ENCODE measurements at places on chromosomes 4 and X. TPM values are rescaled to one million over a fixed set of nuclear protein-coding genes. Genes with fewer than 3 reads are reported as not detected.

DNA sequence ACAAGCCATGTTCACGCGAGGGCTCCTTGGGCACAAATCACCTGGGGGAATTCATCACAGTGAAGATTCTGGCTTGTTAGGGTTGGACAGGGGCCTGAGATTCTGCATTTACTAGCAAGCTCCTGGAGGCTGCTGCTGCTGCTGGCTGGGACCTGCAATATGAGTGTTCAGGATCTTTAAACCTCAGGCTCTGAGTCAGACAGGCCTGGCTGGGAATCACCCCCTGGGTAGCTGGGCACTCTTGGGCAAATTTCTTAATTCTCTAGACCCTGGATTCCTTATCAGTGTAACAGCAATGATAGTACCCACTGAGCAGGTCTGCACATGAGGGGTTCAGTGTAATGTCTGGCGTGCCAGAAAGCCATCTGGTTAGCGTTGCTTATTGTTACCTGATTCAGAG is 101.5 kb downstream of the DHX15 start:
- DNase-seq: no peak

GRCh38 chr4:150082241-150082640 is 4.0 kb downstream of the DCLK2 start:
- no peak for DNase-seq

DNA sequence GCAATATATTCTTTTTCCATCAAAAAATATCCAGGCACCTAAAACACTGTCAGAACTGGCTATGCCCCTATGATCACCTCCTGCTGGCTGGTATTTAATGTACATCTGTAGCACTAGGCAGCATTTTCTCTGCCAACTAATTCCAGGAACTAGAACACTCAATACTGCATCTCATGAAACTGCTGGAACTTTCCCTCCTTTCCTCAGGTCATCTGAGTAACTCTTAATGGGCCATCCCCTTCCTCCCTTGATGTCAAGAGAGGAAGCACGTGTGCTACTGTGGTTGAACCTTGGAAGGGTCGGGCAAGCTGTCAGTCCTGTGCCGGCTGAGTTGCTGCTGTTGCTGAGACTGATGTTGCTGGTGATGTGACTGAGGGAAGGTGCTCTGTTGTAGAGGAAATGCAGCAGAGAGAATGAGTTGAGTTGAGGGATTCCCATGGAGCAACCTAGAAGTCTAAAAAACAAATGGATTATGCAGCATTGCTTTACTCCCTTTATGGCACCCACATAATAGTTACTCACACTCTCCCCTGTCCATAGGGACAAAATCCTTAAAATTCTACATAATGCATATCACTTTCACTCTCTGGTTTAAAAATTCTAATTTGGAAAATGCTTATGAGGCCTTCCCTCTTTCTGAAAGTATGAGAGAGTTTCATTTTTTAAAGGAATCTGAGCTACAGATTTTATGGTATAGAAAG is 39.5 kb downstream of the TMEM165 start:
- no peak for DNase-seq

GRCh38 chrX:53682885-53683555 is 3.5 kb downstream of the HUWE1 start:
- peak; percentile 18 for DNase-seq

DNA sequence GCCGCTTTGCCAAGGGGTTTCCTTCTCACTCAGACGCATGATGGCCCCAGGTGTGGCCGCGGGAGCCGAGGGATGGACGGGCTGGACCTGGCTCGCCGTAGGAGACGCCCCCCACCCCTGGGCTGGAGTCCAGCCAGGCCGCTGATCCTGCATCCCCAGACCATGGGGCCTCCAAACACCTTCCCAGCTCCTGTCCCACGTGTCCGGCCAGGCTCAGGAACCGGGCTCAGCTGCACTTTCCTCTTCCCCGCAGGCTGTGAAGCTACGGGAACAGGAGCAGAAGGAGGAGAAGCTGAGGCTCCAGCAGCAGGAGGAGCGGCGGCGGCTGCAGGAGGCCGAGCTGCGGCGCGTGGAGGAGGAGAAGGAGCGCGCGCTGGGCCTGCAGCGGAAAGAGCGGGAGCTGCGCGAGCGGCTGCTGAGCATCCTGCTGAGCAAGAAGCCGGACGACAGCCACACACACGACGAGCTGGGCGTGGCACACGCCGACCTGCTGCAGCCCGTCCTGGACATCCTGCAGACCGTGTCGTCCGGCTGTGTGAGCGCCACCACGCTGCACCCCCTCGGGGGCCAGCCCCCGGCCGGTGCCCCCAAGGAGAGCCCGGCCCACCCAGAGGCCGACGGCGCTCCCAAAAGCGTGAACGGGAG is 9.1 kb downstream of the AKAP17A start:
- no peak for DNase-seq

ARMCX2 gene
- 48.9 TPM for total RNA-seq

DNA sequence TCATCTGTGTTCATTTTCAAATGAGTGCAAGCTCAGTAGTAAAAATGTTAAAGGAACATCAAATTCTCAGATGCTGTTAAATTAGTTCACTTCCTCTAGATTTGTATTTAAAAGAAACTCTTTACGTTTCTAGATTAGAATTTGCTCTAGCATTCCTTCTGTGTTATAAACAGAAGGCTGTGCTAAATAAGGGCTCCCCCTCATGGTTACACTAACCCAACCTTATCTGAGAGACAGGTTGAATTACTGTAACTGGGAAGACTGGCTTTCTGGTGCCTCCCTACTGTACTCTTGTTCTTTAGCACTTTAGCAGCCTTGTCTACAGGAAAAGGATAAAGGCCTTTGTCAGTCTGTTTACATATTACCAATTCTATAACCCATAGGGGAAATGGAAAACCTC is 56.8 kb downstream of the RXFP1 start:
- no peak for DNase-seq

FGG gene
- total RNA-seq: not detected

ASMT gene
- not detected for total RNA-seq

DNA sequence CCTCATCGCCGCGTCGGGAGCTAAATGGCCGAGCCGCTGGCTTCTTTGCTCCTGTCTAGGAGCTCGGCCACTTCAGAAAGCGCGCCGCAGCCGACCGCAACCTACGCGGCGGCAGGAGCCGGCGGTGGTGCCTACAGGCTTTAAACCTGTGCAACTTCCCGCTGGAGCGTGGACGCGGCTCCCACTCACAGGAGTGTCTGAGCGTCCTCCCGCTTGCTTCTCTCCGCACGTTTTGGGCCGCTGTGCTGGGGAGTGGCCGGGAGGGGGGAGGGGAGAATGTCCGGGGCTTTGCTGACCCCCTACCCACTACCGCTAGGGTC is 1.0 kb downstream of the NHSL2 start:
- DNase-seq: no peak

DNA sequence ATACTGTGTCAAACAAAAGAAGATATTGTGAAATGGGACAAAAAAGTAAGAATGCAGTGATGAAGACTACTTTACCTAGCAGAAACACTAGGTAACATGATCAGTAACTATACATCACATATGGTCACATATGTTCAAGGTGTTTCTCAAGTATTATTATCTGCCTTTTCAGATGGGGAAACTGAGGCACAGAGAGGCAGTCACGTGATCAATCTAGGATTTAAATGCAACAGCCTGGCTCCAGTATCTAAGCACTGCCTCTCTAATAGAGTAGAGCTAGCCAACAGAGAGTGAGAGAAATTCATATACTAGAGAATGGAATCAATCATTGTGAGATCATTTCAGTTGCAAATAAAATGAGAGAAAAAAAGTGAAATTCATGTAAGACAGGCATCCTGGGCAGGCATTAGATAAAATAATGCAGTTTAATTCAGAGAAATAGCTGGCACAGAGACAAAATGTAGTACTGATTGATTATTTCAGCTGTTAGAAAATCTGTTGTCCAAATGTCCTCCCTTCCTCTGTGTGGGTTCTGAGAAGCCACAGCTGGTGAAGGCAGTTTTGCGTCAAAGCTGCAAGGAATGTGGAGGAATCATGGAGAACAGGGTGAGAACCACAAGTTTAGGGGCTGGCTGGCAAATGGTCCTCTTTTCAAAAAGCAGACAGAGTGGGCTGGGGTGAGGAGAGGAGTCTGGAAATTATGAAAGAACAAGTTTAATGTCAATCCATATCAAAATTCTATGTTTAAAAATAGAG is 26.0 kb downstream of the SMIM43 start:
- DNase-seq: peak; percentile 43

FAM9C gene
- 0.28 TPM for total RNA-seq

GRCh38 chr4:21986307-21986706 is 37.7 kb upstream of the KCNIP4 start:
- DNase-seq: no peak

DNA sequence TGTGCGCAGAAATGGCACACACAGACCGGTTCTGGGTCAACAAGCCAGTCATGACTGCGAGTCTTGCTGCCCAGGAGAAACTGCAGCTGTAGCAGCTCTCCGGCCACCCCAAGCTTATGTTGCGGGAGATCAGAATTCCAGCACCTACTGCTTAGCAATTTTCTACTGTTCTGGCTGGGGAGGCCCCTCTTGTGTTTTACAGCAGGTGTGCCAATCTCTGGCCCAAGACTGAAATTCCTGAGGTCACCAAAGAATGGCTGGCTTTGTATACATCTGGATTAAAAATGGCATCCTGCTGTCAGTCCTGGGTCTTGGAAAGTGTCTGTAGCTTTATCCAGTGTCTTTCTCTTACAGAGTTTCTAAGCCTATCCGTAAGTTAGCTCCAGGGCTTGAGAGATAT is 68.9 kb upstream of the TRAM1L1 start:
- no peak for DNase-seq

- peak; percentile 19 for DNase-seq
Observed at GRCh38 chr4:111398906-111399330, 746.3 kb upstream of the FAM241A start.

DNA sequence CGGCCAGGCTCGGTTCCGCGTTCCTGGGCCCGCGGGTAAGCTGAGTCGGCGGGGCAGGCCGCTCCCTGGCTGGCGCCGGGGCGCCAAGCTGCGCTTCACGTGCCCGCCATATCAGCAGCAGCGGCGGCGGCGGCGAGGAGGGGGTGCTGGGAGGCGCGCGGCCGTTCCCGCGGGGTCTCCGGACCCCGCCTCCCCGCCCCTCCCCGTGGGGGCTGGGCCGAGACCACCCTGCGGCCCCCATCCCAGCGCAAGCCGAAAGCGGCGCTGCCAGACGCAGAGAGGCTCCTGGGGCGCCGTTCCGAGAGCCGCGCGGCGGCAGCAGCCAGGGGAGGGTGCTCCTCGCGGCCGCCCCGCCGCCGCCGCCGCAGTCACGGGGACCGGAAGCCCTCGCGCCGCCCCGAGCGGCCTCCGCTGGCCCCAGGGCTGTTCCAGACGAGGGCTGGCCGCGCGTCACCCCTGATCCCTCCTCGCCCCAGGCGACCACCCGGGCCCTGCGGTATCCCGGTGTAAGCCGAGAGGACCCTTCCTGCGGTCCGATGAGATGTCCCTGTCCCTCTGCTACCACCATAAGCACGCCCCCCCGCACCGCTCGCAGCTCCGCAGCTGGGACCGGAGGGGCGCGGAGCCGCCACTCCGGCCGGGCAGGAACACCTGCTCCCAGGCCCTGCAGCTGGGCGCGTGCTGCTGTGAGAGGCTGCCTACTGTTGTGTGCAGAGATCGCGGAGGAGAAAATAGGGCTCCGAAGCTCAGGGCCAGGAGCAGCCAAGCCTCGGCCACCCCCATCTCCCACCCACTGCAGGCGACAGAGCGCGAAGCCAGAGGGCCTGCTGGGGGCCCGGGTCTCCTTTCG is 7.5 kb upstream of the BCOR start:
- peak; percentile 33 for DNase-seq

DNA sequence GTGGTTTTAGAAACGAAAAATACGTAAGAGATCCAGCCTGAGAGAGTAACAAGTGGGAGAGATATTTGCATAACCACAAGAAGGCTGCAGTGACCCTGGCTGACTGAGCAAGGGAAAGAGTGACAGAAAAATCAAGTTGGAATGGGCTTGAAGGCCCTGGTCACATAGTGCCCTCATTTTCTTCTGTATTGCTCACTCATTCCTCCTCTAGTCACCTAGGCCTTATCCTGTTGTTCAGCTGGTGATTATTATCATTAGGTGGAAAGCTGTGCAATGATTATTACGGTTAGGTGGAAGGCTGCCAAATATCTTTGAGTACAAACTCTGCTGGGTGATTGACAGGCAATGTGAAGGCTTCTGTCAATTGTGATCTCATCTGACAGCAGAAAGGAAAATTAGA is 2384.1 kb downstream of the PCDH7 start:
- no peak for DNase-seq

DCLK2 gene
- total RNA-seq: 17.1 TPM

DNA sequence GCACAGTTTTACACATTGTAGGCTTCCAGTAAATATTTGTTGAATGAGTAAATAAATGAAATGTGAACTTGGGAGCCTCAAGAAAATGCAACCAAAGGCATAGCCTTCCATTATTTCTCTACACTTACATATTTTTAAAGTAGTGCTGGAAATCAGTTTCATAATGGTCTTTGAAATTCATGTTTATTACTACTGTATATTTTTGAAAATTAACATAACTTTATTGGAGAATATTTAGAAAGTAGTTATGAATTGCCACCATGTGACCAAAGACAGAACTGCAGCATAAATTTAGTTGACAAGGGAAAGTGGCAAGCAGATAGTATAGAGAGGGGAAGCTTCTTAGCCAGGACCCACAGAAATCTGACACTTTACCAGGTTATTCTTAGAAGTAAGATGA is 6.4 kb downstream of the TCEAL8 start:
- DNase-seq: no peak

GRCh38 chr4:15894921-15895916 is 43.3 kb downstream of the FGFBP1 start:
- DNase-seq: no peak

PAGE1 gene
- total RNA-seq: not detected

- DNase-seq: no peak
Observed at GRCh38 chr4:95193391-95194224, 355.2 kb downstream of the UNC5C start.

- no peak for DNase-seq
Observed at GRCh38 chrX:155819966-155820491, 61.1 kb upstream of the VAMP7 start.

GRCh38 chr4:69038582-69038981 is 57.7 kb upstream of the UGT2B7 start:
- no peak for DNase-seq

RBM46 gene
- total RNA-seq: not detected

DNA sequence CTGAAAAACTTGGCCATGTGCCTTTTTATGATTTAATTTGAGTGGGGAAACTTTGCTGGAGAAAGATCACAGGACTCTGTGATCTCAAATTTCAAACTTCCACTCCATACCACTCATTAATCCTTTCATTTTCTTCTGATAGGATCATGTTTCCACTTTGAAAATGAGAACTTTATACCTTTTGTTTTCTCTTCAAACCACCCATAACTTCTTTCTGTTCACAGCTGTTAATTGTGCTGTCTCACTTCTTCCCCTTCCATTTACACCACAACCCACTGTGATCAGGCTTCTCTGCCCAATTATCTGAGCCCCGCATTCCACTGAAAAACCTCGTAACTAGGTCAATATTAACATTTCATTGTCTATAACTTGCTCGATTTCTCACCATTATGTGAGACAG is 47.0 kb upstream of the ARSJ start:
- DNase-seq: no peak

USP9X gene
- 70.2 TPM for total RNA-seq

TMEM271 gene
- not detected for total RNA-seq

- DNase-seq: no peak
Observed at GRCh38 chr4:136471051-136471450, 1061.2 kb downstream of the PCDH18 start.

- DNase-seq: no peak
Observed at GRCh38 chr4:89805297-89805696, 31.7 kb downstream of the SNCA start.
